Naive thymus-derived CD4-positive, alpha-beta T cell (primary cell): ENCODE measurements at places on chromosomes 4 and X. TPM values are rescaled to one million over a fixed set of nuclear protein-coding genes. Genes with fewer than 3 reads are reported as not detected.

- no peak for DNase-seq
These were observed 776.6 kb upstream of the LCORL start for GRCh38 chr4:18798123-18798522.

DNA sequence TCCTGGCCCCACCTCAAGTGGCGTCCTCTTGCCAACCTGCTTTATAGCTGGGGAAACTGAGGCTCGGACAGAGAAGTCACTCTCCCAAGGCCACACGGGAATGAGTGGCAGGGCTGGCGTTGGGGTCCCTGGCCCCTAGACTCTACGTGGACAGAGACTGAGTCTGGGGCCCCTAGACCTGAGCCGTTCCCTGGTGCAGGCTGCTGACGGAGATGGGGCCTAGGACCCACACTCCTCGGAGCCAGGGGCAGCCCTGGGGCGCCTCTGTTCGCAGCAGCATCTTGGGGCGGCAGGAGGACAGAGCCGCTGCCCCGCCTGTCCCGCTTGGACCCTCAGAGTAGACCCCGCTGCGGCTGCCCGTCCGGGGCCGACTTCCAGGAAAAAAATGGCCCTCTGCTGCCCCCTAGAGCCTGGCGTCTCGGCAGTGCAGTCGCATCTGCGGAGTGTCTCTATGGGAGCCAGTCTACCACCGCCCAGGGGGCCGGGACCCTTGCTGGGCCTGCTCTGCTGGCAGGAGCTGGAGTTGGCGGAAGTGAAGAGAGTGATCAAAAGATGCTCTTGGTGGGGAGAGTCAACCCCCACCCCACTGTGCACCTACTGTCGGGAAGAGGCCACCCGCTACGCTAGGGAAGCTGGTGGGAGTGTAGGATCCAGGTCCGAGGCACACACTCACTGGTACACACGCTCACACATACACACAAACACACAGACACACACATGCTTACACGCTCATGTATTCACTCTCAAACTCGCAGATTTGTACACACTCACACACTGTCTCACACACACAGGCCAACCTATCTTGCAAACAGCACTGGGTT, 220.1 kb downstream of the AFAP1 start:
- DNase-seq = peak; percentile 24

GRCh38 chr4:158295053-158295452, 84.8 kb downstream of the TMEM144 start:
- DNase-seq = no peak

Gene CFAP47
- polyA plus RNA-seq = not detected

- DNase-seq = no peak
These were observed 102.0 kb upstream of the ZNF827 start for GRCh38 chr4:146040623-146041022.

DNA sequence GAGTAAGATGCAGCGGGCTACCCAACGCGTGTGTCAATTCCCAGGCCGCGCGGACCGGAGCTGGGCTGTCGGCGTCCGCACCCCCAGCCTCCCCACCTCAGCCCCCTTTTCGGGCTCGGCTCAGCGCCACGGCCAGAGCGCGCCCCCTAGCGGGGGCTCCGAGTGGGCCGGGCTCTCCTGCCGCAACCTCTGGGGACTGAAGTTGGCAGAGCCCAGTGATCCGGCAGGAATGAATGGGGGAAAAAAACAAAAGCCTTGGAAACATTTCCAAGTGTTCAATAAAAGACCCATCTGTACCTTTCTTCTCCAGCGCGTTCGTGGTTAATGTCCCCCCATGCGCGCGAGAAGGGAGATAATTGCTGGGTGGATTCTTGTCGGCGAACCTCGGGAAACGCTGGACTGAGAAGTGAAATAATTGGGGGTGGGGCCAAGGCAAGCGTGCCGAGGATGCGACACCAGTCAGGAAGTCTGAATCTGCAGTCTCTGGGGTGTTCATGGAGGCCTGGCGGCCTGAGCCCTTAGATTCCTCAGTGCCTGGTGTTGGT, 5.2 kb upstream of the ARX start:
- no peak for DNase-seq

DNA sequence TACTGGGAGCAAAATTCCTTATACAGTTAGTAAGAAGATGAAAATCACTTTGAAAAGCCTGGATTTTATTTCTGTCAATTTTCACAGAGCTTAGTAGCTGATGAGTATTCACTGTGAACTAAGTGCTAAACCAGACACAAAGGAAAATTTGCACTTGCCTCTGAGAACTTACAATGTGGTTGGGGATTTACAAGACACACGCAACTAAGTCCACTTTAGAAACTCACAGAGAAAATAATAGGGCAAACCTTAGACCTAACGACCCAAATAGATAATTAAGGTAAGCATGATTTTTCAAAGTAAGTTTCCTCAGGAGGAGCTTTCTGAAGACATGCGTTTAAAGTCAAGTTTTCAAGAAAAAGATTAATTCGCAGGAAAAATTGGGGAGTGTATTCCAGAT, 708.9 kb downstream of the ADGRL3 start:
- no peak for DNase-seq

- DNase-seq = no peak
These were observed 52.3 kb downstream of the KLF3 start for GRCh38 chr4:38716256-38716655.

Gene ASIC5
- polyA plus RNA-seq = not detected

DNA sequence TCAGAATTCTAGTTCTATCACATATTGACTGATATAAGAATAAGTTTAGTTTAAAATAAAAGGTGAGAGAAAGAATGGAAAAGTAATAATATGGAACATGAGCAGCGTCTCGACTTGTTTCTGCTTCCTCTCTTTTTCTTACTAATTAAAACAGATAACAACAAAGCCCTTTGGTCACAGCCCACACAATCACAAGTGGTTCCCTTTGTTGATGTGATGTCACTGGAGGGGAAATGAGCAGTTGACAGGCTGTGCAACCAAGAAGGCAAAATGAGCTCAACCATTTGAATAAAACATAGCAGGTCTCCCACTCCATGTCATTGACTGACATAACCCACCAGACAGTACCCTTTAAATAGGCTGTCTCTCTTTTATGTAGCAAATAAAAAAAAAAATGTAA, 342.5 kb upstream of the MAGEB2 start:
- DNase-seq = no peak

GRCh38 chrX:119682019-119682989, 10.7 kb downstream of the SEPTIN6 start:
- DNase-seq = peak; percentile 73

GRCh38 chrX:133473451-133473850, 58.2 kb upstream of the GPC4 start:
- DNase-seq = no peak
